ENCODE measurements at places on chromosomes 1 and 21. TPM values are rescaled to one million over a fixed set of nuclear protein-coding genes. Genes with fewer than 3 reads are reported as not detected.

PADI2 gene
- under 0.01 TPM for total RNA-seq

LCE3E gene
- not detected for total RNA-seq

LCE1C gene
- not detected for total RNA-seq

P3R3URF gene
- total RNA-seq = not detected

RABGAP1L gene
- total RNA-seq = 10.4 TPM

RAB29 gene
- total RNA-seq = 4.3 TPM

All from bronchus fibroblast of lung (primary cell).